Activated T-helper 17 cell treated with anti-CD3 and anti-CD28 coated beads, Interleukin-2, amount 50 U/mL, for 72 hours (primary cell): ENCODE measurements at places on chromosomes 11 and 22.
A peak's percentile ranks its signal among the peaks of the same experiment; 100 is the strongest.

DNA sequence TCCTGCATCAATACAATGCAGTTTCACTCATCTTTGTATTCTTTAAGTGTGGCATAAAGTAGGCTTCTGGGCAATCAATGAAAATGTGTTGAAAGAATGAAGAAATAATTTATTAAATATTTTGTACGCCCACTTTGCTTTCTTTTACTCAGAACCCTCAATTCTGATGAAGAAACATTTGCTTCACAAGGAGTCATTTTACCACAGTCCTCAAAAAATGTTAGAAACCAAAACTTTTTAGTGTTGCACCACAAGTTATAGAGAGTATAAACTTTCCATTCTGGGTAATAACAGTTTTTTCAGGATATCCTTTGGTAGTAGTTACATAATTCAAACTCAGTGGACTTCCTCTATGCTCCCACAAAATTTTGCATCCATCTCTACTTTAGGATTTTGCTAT is 360.5 kb downstream of the DLG2 start:
- H3K27ac ChIP-seq = no peak overlapping the region
- no peaks in the 10 kb centered on the region for H3K4me1 ChIP-seq
- H3K27me3 ChIP-seq = no peaks in the 10 kb centered on the region
- no peaks in the 10 kb centered on the region for H3K36me3 ChIP-seq
- ATAC-seq = no peak

- H3K27ac ChIP-seq = no peak overlapping the region
- ATAC-seq = no peak
- H3K27me3 ChIP-seq = peaks cover 4% of the 10 kb centered on the region
- H3K4me1 ChIP-seq = no peaks in the 10 kb centered on the region
- H3K36me3 ChIP-seq = no peaks in the 10 kb centered on the region
Observed at GRCh38 chr11:95571718-95572260, 217.8 kb downstream of the FAM76B start.

- ATAC-seq = no peak
- peaks cover 4% of the 10 kb centered on the region for H3K4me1 ChIP-seq
- no peak overlapping the region for H3K4me3 ChIP-seq
- H3K36me3 ChIP-seq = no peaks in the 10 kb centered on the region
- H3K27me3 ChIP-seq = no peaks in the 10 kb centered on the region
Observed at GRCh38 chr11:6565988-6566703, 37.3 kb downstream of the RRP8 start.

DNA sequence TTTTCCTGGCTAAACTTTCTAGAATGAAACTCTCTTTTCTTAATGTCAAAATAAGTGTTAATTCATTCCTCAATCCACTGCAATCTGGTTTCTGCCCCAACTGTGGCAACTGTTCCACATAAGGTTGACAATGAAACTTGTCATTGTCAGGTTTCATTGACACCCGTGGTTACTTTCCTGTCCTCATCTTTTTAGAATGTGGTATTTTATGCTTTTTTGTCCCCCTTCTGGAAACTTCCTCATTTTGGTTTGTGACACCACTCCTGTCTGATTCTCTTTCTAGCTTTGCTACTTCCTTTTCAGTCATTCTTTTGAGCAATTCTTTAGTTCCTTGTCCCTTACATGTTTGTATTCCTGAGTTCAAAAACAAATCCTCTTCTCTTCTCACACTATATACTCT is 7.5 kb upstream of the PDE3B start:
- H3K27ac ChIP-seq = peak overlapping the region; percentile 50
- no peaks in the 10 kb centered on the region for H3K36me3 ChIP-seq
- peaks cover 48% of the 10 kb centered on the region for H3K4me1 ChIP-seq

DNA sequence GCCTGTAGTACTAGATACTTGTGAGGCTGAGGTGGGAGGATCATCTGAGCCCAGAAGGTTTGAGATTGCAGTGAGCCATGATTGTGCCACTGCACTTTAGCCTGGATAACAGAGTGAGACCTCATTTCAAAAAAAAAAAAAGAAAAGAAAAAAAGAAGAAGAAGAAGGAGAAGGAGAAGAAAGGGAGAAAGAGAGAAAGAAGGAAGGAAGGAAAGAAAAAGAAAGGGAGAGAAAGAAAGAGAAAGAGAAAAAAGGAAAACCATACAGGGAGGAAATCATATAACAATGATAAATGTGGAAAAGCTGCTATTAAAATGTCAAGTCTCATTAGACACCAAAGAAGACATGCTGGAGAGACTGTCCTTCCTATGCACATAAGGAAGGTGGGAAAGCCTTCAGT is 5.7 kb upstream of the PRDM10 start:
- H3K36me3 ChIP-seq = no peaks in the 10 kb centered on the region
- H3K4me3 ChIP-seq = no peak overlapping the region
- ATAC-seq = no peak
- H3K27me3 ChIP-seq = no peaks in the 10 kb centered on the region
- no peak overlapping the region for H3K27ac ChIP-seq
- peaks cover 7% of the 10 kb centered on the region for H3K4me1 ChIP-seq

DNA sequence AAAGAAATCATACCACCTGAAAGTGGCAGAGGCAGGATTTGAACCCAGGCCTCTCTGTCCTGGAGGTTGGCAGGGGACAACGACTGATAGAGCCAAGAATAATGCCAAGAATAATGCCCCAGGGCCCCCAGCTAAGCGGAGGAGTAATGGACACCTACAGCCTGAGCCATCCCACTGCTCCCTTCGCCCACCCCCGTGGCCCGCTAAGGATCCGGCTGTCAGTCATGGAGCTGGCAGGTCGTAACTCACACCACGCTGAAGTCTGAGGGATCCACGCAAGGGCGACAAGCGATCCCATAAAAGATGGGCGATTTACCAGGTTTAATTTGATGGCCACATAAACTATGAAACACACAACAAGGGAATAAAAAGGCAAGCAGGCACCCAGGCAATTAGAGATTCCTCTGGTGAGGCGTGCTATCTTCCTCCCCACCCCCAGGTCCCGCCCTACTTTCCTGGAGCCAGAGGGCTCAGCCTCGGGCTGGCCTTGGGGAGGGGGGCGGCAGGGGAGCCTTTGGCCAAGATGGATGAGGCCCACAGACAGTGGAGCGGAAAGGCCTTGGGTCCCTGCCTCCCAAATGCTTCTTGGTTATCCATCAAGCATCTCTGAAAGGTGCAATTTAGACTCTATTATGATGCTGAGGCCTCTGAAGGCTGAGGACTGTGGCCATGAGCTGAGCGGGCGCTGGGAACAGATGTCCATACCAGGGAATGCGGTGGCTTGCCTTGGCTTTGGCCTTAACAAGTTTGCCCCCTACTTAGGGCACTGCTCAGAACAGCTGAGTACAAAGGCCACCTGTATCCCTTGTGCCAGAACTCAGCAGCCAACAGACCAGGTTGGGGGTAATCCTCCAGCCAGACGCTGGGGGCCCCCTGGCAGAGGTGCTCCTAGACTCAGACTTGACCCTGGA is 55.2 kb downstream of the MACROD1 start:
- H3K27ac ChIP-seq = no peak overlapping the region
- H3K27me3 ChIP-seq = no peaks in the 10 kb centered on the region
- H3K4me1 ChIP-seq = no peaks in the 10 kb centered on the region
- no peak overlapping the region for H3K4me3 ChIP-seq
- H3K36me3 ChIP-seq = no peaks in the 10 kb centered on the region

DNA sequence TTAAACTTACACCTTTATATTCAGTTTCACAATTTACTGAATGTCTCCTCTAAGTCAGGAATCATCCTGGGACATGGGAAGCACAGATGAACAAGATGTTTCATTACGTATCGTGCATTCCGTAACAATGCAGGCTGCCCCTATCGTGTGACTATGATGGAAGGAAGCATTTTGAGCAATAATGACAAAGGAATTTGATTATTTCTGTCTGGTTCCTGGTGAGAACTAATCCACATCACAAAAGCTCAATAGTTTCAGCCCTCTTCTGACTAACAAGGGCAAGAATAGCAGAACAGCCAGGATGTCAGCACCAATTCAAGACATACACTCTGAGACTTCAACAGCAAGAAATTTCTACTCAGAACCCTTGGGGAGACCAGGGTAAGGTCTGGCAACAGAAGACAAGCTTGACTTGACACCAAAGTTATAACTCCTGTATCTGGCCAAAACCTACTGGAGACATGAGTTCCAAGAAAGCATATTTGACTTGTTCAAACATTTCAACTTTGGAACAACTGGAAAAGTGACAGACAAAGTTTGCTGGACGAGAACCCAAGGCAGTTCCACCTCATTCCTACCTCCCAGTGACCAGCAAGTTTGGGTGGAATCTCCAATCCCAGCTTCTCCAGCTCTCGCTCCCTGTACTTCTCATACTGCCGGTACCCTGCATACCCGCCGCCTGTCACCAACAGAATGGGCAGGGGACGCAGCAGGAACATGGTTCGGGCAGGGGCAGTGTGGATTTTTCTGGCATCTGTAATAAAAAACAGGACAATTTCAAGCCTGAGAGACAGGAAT is 14.3 kb downstream of the PISD start:
- peaks cover 71% of the 10 kb centered on the region for H3K36me3 ChIP-seq
- H3K4me1 ChIP-seq = peaks cover 17% of the 10 kb centered on the region
- H3K27ac ChIP-seq = peak overlapping the region; percentile 89

DNA sequence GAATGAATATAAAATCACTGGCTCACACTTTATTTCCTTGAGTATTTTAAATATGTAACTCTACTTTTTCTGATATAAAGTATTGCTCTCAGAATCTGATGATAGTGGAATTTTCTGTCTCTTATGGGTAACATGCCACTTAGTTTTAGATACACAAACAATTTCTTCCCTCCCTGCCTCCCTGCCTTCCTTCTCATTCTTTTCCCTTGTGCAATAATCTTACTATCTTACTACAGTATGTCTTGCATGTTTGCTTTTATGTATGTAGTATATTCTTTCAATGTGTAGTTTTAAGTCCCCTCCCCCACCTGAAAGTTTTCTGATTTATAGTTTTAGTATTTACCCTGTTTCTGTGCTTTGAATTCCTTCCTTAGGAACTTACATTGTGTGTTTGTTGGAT is 48.4 kb downstream of the INSC start:
- H3K27ac ChIP-seq = no peak overlapping the region
- H3K4me3 ChIP-seq = no peak overlapping the region
- ATAC-seq = no peak
- H3K36me3 ChIP-seq = no peaks in the 10 kb centered on the region
- H3K4me1 ChIP-seq = no peaks in the 10 kb centered on the region

DNA sequence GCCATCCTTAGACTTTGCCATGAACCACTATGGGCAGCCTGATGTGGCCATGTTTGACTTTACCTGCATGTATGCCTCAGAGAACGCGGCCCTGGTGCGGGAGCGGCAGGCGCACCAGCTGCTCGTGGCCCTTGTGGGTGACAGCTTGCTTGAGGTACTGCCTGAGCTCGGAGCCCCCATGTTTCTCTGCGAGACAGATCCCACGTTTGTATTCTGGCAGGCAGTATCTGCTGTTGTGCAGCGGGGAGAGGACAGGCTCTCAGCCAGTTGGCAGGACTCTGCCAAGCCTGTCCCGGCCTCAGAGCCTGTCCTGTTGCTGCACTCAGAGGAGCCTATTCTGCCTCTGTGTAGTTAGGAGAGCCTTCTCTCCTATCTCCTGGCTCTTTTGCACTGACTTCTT is 109.9 kb downstream of the MICAL2 start:
- H3K36me3 ChIP-seq = peaks cover 98% of the 10 kb centered on the region
- peak overlapping the region; percentile 16 for H3K27ac ChIP-seq
- H3K4me1 ChIP-seq = peaks cover 44% of the 10 kb centered on the region

GRCh38 chr11:74707602-74708510 is 23.4 kb downstream of the CHRDL2 start:
- H3K36me3 ChIP-seq = no peaks in the 10 kb centered on the region
- H3K27me3 ChIP-seq = no peaks in the 10 kb centered on the region
- no peak overlapping the region for H3K4me3 ChIP-seq
- H3K4me1 ChIP-seq = no peaks in the 10 kb centered on the region
- no peak for ATAC-seq

- H3K27me3 ChIP-seq = peaks cover 3% of the 10 kb centered on the region
- H3K4me3 ChIP-seq = no peak overlapping the region
- peak; percentile 76 for ATAC-seq
- no peak overlapping the region for H3K27ac ChIP-seq
- H3K4me1 ChIP-seq = no peaks in the 10 kb centered on the region
- H3K36me3 ChIP-seq = no peaks in the 10 kb centered on the region
Observed at GRCh38 chr11:34380696-34381095, 22.9 kb upstream of the ABTB2 start.

DNA sequence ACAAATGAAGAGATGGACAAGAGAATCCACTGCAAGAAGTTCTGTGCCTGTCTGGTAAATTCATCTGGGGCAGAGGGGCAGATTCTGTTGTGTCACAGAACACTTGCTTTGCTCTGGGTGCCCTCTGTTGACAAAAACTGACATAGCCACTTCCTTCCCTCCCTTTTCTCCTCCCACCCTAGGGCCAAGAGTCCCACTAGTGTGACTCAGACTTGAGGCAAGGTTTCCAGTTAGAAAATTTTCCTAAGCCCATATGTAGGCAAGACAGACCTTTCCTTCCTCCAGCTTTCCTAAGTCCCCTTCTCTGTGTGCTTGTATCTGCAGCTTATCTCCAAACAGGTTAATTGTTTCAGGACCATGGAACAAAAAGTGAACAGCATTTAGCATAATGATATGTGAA is 106.8 kb downstream of the RBFOX2 start:
- H3K4me3 ChIP-seq = no peak overlapping the region
- peak; percentile 90 for ATAC-seq
- H3K36me3 ChIP-seq = no peaks in the 10 kb centered on the region

GRCh38 chr22:17267661-17268330 is 48.6 kb upstream of the ADA2 start:
- no peak for ATAC-seq
- no peak overlapping the region for H3K27ac ChIP-seq

DNA sequence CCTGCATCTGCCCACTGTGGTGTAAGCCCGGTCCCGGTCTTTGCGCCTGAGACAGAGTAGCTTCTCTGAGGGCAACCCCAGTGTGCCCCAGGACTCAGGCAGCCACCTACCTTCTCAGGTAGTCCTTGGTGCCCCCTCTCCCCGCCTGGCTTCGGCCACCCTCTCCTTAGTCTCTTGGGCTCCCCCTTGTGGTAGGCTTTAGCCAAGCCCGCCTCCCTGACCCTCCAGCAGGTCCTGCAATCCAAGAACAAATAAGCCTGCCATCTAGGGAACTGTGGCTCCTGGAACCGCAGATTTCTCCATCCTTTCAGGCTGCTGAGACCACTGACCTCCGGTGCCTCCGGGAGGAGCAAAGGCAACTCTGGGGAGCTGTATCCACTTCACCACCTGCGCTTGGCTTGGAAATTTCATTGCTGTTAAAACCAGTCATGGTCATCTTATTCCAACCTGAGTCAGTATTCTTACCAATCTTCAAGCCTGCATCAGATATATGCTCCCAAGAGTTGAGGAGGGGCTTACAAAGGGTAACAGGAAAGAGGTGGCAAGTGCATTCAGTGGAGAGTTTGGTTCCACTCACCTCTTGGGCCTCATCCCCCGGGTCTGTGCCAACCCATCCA is 52.8 kb upstream of the TENM4 start:
- H3K27me3 ChIP-seq = peaks cover 9% of the 10 kb centered on the region
- peak; percentile 38 for ATAC-seq
- H3K27ac ChIP-seq = no peak overlapping the region
- no peaks in the 10 kb centered on the region for H3K4me1 ChIP-seq
- H3K4me3 ChIP-seq = no peak overlapping the region
- H3K36me3 ChIP-seq = no peaks in the 10 kb centered on the region

- peaks cover 30% of the 10 kb centered on the region for H3K36me3 ChIP-seq
- no peaks in the 10 kb centered on the region for H3K27me3 ChIP-seq
- no peak overlapping the region for H3K27ac ChIP-seq
- no peak overlapping the region for H3K4me3 ChIP-seq
- peaks cover 15% of the 10 kb centered on the region for H3K4me1 ChIP-seq
- no peak for ATAC-seq
Observed at GRCh38 chr22:40157330-40157945, 20.3 kb upstream of the TNRC6B start.

- H3K4me3 ChIP-seq = no peak overlapping the region
- H3K27ac ChIP-seq = no peak overlapping the region
- no peaks in the 10 kb centered on the region for H3K27me3 ChIP-seq
- peaks cover 8% of the 10 kb centered on the region for H3K4me1 ChIP-seq
- H3K36me3 ChIP-seq = no peaks in the 10 kb centered on the region
Observed at GRCh38 chr11:61693922-61694601, 13.9 kb downstream of the DAGLA start.
